ELR (cell line): ENCODE measurements at places on chromosomes 1 and 21.

- DNase-seq: no peak
These were observed 72.8 kb upstream of the PAX7 start for GRCh38 chr1:18557621-18558465.

DNA sequence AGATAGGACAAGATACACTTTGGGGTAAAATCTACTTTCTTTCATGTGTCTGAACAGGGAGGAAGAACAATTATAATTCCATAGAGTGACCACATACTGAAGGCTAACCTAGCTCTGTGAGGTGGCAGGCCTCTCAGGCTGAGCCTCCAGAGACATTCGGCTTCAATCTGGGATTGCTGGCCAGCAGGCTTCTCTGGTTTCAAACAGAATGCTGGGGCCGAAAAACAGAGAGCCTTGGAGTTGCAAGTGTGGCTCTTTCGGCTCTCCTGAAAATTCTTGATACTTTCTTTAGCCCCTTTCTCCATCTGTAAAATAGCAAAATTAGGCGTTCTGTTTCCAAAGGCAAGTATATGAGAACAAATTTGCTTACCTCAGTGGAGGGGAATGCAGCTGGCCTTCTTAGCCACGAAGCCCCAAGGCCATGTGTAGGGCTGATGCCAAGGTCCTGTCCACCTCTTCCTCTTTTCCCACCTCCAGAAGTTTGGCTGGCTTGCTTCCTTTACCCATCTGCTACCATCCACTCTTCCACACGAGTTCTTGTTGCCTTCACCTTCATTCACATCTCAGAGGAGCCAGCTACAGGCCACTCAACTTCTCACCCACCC lies 30.0 kb upstream of the UBE2U start:
- DNase-seq: peak; percentile 13

DNA sequence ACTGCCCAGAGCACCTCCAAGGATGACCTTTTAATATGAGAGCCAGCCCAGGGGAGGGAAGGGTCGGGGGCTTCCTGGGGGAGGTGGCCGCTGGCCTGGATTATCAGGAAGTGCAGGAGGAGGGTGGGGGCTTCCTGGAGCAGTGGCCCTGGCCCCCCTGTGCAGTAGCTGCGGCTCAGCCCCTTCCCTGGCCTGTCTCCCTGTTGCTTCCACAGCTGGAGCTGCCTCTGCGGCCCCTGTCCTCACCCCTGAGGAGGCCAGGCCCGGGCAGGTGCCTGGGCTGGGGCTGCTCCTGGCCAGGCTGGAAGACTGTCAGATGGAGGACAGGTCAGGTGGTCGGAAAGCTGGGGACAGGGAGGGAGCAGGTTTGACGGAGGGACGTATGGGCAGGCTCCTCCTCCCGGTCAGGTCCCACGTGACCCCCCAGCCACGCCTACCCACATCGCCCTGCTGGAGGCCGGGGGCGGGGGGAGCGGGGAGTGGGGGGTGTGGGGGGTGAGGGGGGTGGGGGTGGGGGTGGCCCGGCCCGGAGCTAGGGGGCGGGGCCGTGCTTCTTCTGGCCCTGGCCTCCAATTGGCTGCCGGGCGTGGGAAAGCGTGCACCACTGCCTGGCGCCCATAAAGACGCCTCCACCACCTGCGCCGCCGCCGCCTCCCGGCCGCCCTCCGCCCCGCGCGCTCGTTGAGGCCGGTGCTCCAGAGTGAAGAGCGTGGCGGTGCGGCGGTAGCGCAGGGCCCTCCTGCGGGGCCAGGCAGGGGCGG lies 10.2 kb upstream of the TNFRSF14 start:
- peak; percentile 80 for DNase-seq

- no peak for DNase-seq
These were observed 356.3 kb upstream of the C1orf174 start for GRCh38 chr1:4256351-4256750.

- peak; percentile 27 for DNase-seq
These were observed 38.4 kb upstream of the SPAG17 start for GRCh38 chr1:118223426-118223825.

GRCh38 chr1:225587310-225587709 lies 65.6 kb downstream of the ENAH start:
- no peak for DNase-seq

DNA sequence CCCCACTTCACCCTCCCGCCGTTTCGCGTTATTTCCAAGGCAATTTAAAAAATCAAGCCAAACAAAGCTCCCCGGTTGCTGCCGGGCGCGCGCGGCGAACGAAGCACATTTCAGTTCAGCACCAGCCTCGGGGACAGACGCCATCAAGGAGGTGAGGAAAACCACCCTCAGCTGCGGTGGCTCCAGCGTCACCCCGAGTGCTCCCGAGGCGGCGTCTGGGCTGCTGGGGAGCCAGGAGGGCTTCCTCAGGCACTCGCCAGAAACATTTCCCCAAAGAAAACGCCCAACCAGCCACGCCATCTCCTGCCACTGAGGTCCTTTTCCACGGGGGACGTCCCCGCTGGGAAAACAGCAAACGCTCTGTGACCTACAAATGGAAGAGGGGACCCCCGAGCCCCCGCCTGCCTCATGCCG lies 623 bp downstream of the GNG4 start:
- DNase-seq: peak; percentile 65

DNA sequence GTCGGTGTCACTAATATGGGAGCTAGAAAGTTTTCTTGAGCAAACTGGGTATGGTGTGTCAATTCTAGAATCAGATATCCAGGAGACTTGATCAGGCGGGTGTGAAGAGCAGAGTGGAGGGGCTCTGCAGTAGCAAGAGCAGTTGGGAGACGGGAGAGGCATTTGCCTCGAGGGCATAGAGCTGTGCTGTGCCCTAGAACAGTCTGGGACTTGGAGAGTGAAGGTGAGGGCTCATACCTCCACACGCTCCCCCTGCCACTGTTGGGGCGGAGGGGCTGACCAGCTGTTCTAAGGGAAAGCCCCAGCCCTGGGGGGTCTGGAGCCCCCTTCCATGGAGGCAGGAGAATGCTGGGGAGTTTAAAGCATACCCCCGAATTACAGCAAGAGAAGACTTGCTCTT lies 33.8 kb downstream of the SIM2 start:
- no peak for DNase-seq

DNA sequence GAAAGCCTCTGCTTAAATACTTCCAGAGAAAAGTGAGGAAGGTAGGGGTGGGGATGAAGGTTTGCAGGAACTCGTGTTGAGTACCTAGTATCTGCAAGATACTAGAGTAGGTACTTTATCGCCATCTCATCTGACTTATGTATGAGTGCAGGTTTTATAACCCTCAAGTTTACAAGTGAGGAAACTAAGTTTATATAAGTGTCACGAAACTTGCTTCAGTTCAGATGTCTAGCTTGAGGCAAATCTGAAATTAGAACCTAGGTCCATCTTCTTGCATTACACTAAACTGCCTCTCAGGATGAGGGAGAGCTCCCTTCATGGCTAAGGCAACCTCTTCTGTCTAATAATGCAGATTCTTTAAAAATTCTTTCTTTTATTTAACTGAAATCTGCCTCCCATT lies 43.5 kb downstream of the NFIA start:
- DNase-seq: no peak

DNA sequence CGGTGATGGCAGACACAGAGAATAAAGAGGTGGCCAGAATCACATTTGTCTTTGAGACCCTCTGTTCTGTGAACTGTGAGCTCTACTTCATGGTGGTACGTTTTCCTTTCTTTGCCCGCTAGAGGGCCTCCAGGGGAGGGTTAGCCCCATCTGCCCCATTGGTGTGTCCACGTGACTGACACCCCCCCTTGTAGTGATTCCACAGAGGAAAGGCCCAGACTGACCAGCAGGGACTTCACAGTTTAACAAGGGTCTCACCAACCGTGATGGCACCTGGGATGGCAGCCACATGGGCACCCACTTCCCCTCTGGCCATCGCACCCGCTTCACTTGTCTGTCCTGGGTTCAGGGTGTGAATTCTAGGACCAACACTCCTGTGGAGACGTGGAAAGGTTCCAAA lies 22.3 kb upstream of the SARS1 start:
- no peak for DNase-seq

DNA sequence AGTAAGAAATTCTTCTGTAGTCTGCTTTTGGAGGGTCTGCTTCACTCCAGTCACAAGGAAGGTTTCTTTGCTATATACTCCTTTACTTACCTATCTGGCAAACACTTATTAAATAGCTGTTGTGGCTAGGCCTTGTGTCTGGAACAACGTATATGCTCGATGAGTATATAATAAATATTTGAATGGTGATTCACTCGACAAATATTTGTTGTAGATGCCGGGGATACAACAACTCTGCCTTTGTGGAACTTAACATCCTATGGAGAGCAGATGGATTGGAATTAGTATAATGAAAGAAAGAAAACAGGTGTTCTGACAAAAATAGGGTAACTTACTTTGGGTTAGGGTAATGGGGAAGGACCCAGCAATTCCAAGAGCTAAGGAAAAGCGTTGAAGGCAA lies 31.1 kb downstream of the KPNA6 start:
- DNase-seq: peak; percentile 89

DNA sequence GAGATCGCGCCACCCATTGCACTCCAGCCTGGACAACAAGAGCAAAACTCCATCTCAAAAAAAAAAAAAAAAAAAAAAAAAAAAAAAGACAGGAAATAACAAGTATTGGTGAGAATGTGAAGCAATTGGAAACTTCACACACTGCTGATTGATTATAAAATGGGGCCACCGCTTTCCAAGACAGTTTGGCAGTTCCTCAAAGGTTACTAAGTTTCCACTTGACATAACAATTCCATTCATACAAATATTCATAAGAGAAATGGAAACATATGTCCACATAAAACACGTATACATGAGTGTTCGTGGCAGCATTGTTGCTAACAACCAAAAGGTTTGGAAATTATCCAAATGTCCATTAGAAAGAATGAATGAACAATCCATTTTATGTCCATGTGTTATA lies 26.3 kb downstream of the USP24 start:
- no peak for DNase-seq

GRCh38 chr1:212452323-212453155 lies 19.8 kb downstream of the NENF start:
- peak; percentile 46 for DNase-seq

DNA sequence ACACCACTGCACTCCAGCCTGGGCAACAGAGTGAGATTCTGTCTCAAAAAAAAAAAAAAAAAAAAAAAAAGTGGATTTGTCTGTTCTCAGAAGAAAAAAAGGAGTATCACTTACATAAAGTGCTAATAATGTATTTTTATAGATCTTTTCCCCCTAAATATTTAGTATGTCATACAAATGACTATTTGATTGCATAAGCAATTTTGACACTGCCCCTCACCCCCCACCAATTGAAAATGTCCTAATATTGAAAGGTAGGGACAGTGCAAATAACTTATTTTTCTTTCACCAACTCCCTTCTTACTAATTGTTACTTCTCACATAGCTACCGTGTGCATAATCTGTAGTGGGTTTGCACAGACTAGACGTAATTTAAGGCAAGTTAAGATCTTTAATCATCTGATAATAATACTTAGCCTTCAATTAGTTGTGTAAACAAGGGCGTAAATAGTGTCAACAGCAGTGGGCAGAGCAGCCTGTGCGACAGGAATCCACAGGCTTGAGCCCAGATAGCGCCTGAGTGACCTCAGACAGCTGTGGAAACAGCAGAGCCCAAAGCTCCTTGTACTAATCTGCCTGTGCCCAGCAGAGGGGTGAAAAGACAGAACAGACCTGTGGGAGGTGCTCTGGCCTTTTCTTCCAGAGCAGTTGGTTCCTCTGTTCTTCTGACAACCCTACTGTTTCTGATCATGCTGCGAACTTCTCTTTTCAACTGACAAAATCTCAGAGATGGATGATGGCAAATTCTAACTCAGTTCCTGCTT lies 4.5 kb upstream of the IER5 start:
- DNase-seq: peak; percentile 63

DNA sequence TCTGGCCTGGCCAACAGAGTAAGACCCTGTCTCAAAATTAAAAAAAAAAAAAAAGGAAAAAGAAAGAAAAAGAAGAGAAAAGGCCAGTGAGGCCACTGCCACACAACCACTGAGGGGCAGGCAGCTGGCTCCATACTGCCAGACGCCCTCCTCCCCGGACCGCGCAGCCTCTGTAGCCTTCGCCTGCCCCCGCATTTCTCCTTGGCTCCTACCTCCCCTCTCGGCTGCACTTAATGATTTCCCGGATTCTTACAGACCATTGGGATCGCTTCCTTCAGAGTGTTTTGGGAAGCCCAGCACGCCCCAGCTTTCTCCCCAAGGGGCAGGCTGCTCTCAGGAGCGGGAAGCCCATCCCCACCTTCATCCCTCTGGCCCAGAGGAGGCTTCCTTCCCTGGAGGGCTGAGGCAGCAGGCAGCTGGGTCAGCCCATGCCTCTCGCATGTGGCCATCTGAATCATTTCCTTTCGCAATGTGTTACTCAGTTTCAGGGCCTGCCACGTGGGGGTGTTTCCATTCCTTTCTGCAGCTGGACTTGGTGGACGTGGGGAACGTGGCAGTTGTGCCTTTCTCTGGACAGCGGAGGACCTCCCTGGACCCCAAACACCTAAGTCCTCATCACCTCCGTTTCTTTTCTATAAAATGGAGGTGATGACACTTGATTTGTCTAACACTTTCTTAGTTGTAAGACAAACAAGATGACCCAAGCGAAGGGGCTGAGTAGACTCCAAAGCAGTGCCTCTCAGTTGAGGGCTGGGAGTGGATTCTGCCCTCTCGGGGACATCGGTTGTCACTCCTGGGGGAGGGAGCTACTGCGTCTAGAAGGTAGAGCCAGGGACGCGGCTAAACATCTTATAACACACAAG lies 2.3 kb downstream of the SLC2A5 start:
- DNase-seq: peak; percentile 91

- DNase-seq: peak; percentile 64
These were observed 476.3 kb upstream of the RUNX1 start for GRCh38 chr21:35525443-35525842.

- DNase-seq: peak; percentile 99
These were observed 533 bp upstream of the LEPR start for GRCh38 chr1:65419681-65420589.

DNA sequence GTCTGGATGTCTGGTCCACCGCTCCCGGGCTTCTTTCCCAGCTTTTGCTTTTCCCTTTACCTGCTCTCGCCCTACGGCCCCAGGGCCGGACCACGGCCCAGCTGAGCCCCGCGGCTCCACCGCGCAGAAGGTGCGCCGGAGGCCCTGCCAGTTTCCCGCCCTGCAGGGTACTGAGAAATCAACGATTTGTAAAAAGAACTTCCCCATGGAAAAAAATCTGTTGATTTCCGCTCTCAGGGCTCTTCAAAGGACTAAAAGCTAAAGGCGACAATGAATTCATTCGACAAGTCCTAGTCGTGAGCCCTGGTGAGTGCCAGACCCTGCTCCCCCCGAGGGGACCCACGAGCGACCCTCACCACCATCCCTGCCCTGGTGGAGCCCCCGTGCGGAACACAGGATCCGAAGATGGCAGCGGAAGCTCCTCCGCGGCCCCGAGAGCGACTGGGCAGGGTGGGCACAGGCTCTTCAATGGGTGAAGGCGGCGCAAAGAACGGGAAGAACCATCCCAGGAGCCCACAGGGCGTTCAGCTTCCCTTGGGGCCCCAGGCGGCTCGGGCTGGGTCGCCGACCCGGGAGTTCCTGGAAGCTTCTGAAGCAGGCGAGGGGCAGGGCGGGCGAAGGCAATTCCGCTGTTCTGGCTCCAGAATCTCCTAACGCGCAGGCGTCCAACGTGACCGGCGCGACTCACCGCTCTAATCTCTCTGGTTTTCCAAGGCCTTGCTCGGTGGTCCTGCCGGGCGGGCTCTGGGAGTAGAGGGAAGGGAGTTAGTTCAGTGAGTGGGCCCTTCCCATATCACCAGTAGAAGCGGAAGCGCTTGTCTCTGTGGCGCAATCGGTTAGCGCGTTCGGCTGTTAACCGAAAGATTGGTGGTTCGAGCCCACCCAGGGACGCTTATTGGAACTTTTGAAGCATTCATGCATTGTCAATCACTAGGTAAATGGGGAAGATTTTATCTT lies 6.6 kb upstream of the RNU1-2 start:
- DNase-seq: peak; percentile 65
